ENCODE measurements at places on chromosomes 13 and 19.
A peak's percentile ranks its signal among the peaks of the same experiment; 100 is the strongest.

GRCh38 chr19:47699360-47699917 is 13.8 kb upstream of the EHD2 start:
- peak; percentile 29 for DNase-seq

DNA sequence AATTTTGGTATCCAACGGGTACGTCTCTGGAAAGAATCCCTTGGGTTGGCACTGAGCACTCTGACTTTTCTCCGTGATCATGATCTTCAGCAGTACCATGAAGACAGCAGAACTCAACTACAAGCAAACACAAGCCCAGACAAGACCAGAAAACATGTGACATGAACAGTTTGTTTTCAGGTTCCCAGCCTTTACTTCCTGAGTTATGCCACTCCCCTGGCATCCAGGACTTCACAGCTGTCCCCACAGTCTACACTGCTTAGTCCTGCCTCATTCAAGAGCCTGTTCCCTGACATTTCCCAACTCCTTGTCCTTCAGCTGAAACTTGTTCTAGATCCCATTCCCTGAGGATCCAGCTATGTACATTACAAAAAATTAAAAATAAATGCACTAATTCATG is 4.9 kb upstream of the N4BP2L1 start:
- no peak for DNase-seq

- peak; percentile 50 for DNase-seq
Observed at GRCh38 chr19:3506384-3507340, 551 bp downstream of the FZR1 start.

GRCh38 chr13:59745392-59745788 is 418.3 kb downstream of the DIAPH3 start:
- no peak for DNase-seq

GRCh38 chr19:41895745-41896580 is 13.0 kb downstream of the ARHGEF1 start:
- no peak for DNase-seq

GRCh38 chr13:27211771-27212364 is 39.5 kb upstream of the RPL21 start:
- DNase-seq = peak; percentile 9

- DNase-seq = no peak
Observed at GRCh38 chr19:13053238-13053637, 49.4 kb downstream of the LYL1 start.

DNA sequence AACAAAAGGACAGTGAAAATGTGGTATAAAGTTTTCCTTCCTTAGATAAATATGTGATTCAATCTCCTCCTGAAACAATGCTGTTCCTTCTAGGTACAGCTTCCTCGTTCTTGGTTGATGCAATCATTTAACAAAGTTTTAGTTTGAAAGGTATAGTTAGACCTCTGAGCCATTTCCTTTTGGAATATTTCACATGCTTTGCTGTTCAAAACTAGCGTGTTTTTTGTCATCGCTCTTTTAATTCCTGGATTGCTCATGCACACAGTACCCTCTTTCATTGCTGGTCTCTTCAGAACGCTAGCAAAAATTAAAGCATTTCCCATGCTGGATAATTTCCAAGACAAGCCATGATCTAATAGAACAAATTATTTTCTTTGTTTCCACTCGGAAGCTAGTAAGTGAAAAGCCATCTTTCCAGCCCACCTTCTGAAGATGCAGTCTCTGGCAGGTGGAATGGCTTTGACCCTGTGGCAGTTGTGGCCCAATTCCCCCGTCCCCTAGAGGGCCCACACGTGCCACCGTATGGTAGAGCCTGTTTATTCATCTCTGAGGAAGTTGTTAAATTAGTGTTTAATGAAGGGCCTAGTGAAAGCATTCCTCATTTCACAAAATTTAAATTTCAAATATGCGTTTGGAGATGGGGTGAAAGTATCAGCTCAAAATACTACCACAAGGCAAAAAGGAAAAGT is 1040.6 kb upstream of the SLC10A2 start:
- no peak for DNase-seq

- DNase-seq = no peak
Observed at GRCh38 chr13:44698066-44698465, 121.9 kb upstream of the TSC22D1 start.

DNA sequence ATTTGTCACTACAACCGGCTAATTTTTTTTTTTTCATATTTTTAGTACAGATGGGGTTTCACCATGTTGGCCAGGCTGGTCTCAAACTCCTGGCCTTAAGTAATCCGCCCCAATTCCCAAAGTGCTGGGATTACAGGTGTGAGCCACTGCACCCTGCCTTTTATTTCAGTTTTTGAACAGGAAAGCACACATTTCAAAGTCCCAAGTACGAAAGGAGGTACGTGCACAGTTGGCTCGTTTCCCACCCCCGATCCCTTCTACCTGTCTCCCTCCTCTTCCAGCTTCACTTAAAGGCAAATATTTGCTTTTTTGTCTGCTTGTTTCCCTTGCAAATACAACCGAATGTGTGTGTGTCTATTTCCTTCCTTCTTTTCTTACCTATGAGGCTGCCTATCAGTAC is 30.5 kb downstream of the ZIC5 start:
- DNase-seq = no peak

DNA sequence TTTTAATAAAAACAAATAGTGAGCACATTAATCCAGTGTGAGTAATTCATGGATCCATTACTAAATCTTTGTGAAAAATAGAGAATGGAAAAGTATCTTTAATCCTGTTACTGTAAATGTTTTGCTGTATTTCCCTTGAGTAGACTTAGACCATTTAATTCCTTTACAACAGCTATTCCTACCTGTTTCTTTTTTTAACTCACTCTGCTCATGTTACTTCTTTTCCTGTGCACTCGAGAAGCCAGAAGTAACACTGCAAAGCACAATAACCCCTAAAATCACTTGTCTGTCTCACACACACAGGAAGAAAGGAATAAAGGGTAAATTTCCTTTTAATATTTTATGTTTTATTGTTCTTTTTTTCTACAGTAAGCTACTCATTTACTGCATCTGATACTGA is 244.3 kb downstream of the SHISA2 start:
- no peak for DNase-seq

DNA sequence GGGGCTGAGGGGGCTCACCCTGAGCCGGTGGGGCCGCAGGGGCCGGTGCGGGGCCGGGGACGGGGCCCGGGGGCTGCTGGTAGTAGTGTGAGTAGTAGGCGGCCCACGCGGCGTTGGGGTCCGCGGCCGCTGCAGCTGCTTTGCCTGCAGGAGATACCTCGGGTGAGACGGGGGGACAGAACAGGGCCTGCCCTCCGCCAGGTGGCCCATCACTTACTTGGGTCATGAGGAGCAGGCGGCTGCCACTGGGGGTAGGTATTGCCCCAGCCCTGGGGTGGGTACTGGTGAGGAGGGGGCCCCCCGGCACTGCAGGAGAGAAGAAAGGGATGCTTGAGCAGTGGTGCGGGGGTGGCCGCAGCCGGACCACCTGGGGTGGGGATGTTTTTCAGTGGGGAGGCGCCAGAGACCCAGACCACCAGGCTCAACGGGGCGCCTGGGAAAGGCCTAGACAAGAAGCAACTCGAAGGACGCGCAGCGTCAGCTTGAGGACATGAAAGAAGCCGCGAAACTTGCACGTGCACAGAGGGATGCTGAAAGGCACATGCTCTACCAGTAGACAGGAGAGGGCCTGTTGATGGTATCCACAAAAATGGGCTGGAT is 8.9 kb downstream of the KHSRP start:
- DNase-seq = no peak

DNA sequence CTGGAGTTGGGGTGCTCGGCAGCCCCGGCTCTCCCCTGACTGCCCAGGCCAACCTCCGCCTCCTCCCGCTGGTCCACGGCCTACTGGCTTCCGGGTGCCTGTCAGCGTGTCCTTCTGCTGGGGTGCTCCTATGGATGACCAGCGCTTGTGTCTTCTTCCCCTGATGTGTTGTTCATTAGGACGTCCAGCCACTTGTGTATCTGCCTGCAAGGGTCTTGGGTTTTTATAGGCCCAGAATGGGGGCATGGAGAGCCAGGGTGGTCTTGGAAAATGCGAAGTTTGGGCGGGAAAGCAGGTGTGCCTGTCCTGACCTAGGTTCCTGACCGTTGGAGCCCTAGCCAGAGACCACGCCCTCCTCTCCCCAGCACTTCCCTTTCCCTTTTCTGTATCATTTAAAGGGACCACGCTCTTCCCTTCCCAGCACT is 139.8 kb downstream of the SLITRK5 start:
- DNase-seq = no peak

DNA sequence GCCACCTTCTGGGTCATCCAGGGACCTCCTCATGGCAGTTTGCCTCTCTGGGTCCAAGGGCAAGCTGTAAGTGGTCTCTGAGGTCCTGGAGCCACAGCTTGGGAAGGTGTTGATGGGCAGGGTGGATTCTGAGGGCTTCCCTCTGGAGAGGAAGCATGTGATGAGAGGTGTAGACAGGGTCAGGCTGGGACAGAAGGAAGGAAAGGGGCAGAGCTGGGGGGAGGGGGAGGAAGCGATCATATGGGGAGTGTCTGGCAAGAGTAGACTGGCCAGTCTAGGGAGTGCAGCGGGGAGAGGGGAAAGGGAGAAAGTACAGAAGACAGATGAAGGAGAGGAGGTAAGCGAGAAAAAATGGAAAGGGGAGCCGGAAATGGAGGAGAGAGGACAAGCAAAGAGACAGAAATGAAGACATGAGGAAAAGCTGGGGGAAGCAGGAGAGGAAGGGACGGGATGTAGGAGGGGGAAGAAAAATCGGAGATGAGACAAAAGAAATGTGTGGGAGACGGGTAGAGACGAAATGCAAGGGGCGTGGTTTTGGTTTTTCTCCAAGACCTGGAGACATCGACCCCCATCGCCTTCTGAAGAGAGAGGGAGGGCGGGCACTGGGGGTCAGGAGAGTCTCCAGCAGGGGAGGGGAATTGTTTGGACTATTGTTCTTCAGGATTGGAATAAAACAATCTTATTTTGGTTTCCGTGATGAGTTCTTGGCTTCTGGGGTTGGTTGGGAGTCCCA is 26.6 kb downstream of the ZSWIM9 start:
- no peak for DNase-seq

GRCh38 chr19:6750062-6750461 is 10.6 kb downstream of the TRIP10 start:
- no peak for DNase-seq

DNA sequence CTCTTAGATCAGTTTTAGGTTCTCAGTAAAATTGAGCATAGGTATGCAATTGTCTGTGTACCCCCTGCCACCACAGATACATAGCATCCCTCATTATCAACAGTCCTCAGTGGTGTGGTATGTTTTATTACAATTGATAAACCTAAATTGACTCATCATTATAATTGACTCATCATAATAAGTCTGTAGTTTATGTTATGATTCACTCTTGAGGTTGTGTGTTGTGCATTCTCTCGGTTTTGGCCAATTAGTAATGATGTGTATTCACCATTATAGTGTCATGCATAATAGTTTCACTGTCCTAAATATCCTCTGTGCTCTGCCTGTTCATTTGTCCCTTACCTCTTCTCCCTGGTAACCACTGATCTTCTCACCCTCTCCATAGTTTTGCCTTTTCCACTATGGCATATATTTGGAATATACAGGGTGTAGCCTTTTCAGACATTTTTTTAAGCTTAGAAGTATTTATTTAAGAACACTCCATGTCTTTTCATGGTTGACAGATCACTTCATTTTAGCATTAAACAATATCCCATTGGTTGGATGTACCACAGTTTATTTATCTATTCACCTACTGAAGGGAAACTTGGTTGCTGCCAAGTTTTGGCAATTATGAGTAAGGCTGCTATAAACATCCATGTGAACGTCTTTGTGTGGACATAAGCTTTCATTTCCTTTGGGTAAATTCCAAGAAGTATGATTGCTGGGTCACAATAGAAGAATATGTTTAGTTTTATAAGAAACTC is 1620.6 kb upstream of the MIR17HG start:
- DNase-seq = no peak

GRCh38 chr13:28705461-28706083 is 13.2 kb downstream of the SLC46A3 start:
- no peak for DNase-seq

DNA sequence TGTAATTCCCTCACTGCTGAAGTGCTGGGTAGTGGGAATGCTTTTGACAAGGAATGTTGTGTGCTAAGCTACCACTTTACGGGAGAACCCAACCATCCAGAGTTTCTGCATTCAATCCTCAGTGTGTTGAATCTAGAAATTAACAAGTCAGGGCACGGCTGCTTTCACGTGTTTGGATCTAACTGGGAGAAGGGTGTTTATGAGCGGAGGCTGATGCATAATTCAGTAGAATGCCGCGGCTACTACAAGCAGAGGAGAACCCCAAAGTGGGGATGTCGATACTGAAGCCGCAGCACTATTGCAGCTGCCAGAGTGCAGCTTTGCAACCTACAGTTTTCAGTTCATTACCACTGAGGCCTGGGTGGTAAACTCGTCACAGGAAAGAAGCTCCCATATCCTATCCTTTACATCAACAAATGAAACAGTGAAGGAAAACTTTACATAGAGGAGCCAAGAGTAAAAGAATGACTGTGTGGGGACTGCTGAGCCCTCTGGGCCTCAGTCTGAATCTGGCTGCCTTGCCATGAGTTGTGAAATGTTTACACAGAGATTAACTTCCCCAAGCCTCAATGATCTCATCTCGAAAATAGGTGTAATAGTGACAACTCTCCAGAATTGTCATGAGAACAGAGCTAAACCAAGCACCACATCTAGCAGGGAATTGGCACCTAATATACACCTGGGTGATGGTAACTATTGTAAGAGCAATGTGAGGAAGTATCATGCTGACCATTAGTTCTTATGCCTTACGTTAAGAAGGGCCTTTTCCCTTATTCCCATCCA is 531.7 kb downstream of the MYO16 start:
- DNase-seq = peak; percentile 3

GRCh38 chr13:93765062-93765461 is 538.5 kb downstream of the GPC6 start:
- DNase-seq = no peak

- no peak for DNase-seq
Observed at GRCh38 chr13:23806874-23807526, 82.2 kb downstream of the MIPEP start.

DNA sequence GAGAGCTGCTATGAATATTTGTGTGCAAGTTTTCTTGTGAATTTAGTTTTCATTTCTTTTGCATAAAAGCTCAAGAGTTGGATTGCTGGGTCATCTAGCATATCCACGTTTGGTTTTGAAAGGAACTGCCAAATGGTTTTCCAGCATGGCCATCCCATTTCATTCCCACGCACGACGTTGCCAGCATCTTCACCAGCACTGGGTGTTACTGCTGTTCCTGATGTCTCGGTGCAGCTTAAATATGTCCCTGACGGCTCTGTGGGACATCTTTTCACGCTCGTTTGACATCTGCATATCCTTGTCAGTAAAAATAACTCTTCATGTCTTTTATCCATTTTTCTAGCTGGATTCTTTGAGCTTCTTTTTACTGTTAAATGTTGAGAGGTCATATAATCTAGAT is 123.7 kb downstream of the ATP11A start:
- DNase-seq = no peak

All from CD14-positive monocyte (primary cell).